ENCODE measurements at places on chromosomes 12 and 14. TPM values are rescaled to one million over a fixed set of nuclear protein-coding genes. Genes with fewer than 3 reads are reported as not detected.
A peak's percentile ranks its signal among the peaks of the same experiment; 100 is the strongest.

Gene LMNTD1
- not detected for total RNA-seq

Gene RARG
- total RNA-seq: 68.4 TPM

Gene IL22
- total RNA-seq: 0.64 TPM

Gene RNASE3
- total RNA-seq: not detected

DNA sequence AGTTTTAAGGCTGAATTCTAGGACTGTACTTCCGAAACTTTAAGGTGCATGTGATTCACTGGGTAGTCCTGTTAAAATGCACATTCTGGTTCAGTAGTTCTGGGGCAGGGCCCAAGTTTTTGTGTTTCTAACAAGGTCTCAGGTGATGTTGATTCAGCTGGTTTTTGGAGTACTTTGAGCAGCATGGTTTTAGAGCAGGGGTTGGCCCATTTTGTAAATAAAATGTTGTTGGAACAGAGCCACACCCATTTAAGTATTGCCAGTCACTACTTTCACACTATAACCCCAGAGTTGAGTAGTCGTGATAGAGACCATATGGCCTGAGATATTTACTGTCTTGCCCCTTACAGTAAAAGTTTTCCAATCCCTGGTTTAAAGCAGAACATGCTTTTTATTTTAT is 111.3 kb downstream of the SYNE2 start:
- H3K4me1 ChIP-seq: no peaks in the 10 kb centered on the region
- no peak overlapping the region for H3K4me3 ChIP-seq
- no peaks in the 10 kb centered on the region for H3K27me3 ChIP-seq
- DNase-seq: no peak

- no peaks in the 10 kb centered on the region for H3K27me3 ChIP-seq
- no peak overlapping the region for H3K27ac ChIP-seq
- no peaks in the 10 kb centered on the region for H3K36me3 ChIP-seq
- H3K4me3 ChIP-seq: no peak overlapping the region
- DNase-seq: no peak
- H3K4me1 ChIP-seq: no peaks in the 10 kb centered on the region
Observed at GRCh38 chr14:64303471-64303917, 9.3 kb upstream of the ESR2 start.

GRCh38 chr14:93010522-93011140 is 87.7 kb downstream of the CHGA start:
- H3K4me3 ChIP-seq: no peak overlapping the region
- no peak for DNase-seq
- H3K36me3 ChIP-seq: no peaks in the 10 kb centered on the region
- no peak overlapping the region for H3K27ac ChIP-seq

GRCh38 chr12:63846238-63846967 is 1.9 kb downstream of the SRGAP1 start:
- no peaks in the 10 kb centered on the region for H3K36me3 ChIP-seq
- H3K27me3 ChIP-seq: peaks cover 10% of the 10 kb centered on the region
- H3K4me3 ChIP-seq: no peak overlapping the region
- H3K27ac ChIP-seq: no peak overlapping the region

DNA sequence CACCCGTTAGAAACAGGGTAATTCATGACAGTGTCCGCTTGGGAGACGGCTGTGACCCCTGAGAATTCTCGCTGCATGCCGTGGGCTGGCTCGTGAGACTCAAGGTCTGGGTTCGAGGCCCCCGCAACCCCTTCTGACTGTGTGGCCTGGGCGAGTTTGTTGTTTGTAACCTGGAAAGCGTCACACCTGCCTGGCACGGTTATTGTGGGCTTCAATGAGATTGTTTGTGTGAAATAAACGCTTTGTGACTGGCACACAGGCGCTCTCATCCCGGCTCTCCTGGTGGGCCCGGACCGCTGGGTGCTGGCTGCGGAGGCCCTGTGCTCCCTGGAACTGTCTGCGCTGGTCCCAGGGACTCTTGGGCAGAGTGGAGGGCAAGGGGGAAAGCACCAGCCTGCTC is 33.9 kb downstream of the MEG3 start:
- H3K27ac ChIP-seq: no peak overlapping the region
- H3K4me1 ChIP-seq: no peaks in the 10 kb centered on the region
- no peak for DNase-seq
- H3K36me3 ChIP-seq: no peaks in the 10 kb centered on the region
- no peaks in the 10 kb centered on the region for H3K27me3 ChIP-seq

GRCh38 chr12:11075642-11076041 is 13.5 kb upstream of the TAS2R46 start:
- DNase-seq: no peak
- no peaks in the 10 kb centered on the region for H3K4me1 ChIP-seq
- H3K4me3 ChIP-seq: no peak overlapping the region
- no peak overlapping the region for H3K27ac ChIP-seq
- no peaks in the 10 kb centered on the region for H3K27me3 ChIP-seq

DNA sequence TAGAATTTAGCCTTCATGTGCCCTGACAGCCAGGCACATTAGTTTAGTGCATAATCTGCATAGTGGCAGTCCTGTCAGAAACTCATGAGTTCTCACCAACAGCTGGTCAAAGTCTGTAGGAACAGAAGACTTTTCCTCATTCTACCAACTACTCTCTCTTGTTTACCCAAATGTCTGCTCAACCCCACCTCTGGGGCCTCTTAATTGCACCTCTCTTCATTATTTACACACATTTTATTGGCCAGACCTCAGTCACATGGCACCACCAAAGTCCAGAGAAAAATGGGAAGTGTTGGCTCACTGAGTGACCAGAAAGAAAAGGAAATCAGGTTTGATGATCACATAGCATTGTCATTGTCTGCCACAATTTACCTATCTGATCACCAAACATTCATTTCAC is 114.6 kb upstream of the PLXNC1 start:
- peaks cover 41% of the 10 kb centered on the region for H3K4me1 ChIP-seq
- H3K36me3 ChIP-seq: no peaks in the 10 kb centered on the region
- peak overlapping the region; percentile 17 for H3K4me3 ChIP-seq
- no peaks in the 10 kb centered on the region for H3K27me3 ChIP-seq
- H3K27ac ChIP-seq: no peak overlapping the region

DNA sequence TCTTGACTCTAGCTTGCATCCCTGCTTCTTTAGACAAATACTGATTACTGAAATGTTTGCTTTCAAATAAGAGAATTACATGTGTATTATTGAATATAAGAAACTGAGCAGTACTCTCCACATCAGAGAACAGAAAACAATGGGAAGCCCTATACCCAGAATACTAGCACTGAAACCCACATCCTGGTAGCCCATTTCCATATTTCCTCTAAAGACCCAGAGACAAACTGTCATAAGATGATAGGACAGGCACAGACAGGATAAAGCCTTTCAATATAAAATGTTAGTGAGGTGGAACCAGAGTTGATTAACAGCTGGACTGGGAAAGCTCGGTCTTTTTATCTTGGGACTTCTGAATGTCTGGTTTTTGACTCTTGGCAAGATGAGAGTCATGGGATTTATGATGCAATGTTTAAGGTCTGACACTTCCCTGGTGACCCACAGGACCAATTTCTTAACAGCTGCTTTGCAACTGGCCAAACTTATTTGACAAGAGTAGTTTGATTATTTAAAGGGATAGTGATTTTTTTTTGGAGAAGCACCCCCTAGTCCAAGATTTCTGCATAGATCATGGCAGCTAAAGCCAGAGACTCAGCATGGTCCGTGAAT is 166.9 kb upstream of the ATXN7L3B start:
- H3K4me3 ChIP-seq: no peak overlapping the region
- no peak overlapping the region for H3K27ac ChIP-seq
- DNase-seq: no peak
- H3K4me1 ChIP-seq: no peaks in the 10 kb centered on the region
- H3K27me3 ChIP-seq: no peaks in the 10 kb centered on the region
- no peaks in the 10 kb centered on the region for H3K36me3 ChIP-seq

DNA sequence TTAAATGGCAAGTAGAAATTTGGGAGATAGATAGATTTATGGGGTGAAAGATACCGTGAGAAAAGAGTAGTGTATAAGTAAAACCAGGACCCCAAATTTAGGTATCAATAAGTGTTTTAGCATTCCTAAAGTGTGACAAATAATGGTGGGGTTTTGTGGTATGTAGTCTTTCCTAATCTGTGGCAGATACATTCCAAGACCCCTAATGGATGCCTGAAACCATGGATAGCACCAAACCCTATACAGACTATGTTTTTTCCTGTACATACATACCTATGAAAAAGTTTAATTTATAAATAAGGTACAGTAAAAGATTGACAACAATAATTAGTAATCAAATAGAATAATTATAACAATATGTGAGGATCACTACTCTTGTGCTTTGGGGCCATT is 14.4 kb upstream of the TCP11L2 start:
- no peaks in the 10 kb centered on the region for H3K4me1 ChIP-seq
- H3K36me3 ChIP-seq: no peaks in the 10 kb centered on the region
